DMS53 (cell line): ENCODE measurements at places on chromosomes 3 and 15.

- no peak for DNase-seq
Observed at GRCh38 chr15:35256551-35256950, 171.5 kb upstream of the NANOGP8 start.

DNA sequence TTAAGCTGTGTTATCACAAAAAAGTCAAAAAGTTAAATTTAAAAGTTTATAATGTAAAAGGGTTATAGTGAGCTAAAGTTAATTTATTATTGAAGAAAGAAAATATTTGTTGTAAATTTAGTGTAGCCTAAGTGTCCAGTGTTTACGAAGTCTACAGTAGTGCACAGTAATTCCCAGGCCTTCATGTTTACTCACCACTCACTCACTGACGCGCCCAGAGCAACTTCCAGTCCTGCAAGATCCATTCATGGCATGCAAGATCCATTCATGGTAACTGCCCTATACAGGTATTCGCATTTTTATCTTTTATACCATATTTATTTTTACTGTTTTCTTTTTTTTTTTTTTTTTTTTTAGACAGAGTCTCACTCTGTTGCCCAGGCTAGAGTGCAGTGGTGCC lies 69.5 kb downstream of the TPRA1 start:
- peak; percentile 14 for DNase-seq

DNA sequence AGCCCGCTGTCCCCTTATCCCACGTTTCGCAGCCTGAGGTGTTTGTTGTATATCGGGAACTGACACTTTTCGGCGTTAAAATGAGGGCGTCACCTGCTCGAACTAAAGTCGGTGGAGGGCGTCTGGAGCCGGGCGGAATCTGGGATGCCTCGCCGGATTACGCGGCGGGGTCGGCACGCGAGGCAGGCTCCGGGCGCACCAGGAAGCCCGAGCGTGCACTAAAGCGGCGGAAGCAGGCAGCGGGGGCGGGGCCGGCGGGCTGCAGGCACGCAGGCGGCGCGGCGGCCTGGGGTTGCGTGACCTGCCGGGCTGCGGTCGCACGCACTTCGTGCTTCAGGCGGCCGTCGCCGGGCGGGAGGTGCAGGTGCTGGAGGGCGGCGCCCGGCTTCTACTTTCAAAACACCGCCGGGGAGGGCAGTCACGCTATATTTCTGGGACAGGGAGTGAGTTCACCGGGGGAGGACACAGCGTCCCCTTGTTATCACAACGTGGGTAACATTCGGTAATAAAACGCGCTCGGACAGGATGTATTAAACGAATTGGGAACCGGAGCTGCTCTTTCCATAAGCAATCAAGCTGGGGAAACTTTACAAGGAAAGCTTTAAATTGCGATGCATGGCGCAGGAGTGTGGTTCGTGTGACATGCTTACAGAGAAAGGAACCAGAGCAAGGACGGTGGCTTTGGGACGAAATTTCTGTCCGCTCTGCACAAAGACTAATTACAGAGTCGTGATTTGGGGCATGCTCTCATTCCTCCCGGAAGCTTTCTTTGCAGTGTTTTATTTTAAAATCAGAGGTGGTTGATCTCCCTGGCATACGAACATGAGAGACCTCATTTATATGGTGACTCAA lies 9.1 kb upstream of the LEKR1 start:
- peak; percentile 97 for DNase-seq

- no peak for DNase-seq
Observed at GRCh38 chr3:12963231-12963896, 109.9 kb downstream of the IQSEC1 start.

DNA sequence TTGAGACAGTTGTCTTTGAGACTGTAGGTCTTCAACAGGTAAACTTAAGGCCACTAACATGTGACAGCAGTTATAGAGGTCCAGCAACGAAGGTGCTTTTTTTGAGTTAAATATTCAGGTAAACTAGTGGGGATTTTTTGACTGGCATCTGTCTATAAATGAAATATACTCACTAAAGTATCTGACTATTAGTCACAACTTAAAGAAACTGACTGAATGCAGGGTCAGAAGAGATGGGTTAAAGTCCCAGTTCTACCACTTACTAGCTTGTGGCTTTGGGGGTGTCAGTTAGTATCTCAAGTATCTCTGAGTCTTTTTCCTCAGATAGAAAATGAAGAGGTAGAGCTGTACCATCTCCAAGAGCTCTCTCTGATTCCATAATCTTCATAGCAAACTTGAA lies 18.0 kb downstream of the MIX23 start:
- DNase-seq: no peak

- peak; percentile 71 for DNase-seq
Observed at GRCh38 chr15:61835496-61836106, 224.6 kb downstream of the VPS13C start.

DNA sequence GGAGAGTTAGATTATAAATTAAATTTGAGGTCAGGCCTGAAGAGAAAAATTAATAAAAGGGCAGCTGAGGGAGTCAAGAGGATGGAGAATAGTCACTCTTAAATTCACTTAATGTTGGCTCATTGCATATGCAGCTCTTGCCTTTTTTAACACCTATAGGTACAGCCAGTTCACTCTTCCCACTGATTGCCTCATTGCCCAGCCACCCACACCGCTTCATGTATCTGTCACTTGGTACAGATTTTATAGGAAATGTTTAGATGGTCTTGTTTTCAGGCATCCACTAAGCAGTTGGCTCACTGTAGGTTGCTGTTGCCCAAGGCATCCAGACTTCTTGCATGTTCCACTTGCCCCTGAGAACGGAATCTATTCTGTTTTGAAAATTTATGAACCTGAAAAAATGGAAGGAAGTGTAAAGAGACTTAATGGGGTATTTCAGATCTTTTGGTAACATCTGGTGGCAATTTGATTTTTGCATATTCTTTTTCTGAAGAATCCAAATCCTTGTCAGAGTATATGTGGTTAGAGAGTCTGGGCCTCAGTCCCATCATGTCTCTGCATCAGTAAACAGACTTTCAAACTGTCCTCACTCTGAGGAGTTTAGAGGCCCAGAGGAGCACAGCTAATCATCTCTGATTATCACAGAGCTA lies 151.9 kb downstream of the RBPMS2 start:
- DNase-seq: no peak

GRCh38 chr3:40741729-40742128 lies 217.0 kb downstream of the ZNF621 start:
- peak; percentile 81 for DNase-seq

- no peak for DNase-seq
Observed at GRCh38 chr15:84586696-84587095, 14.1 kb upstream of the ZSCAN2 start.

DNA sequence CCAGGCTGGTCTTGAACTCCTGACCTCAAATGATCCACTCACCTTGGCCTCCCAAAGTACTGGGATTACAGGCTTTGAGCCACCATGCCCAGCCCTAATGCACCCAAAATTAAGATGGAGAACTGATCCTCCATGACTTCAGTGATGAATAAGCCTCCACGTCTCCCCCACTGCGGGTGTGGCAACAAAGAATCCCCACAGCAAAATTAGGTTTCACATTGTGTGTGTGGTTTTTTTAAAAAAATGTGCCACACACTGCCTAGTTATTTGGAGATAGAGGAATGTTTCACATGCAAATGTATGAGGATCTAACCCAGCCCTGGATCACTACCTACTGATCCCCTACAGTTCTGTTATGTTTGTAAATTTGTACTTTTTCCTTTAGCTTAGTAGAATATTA lies 17.3 kb downstream of the HDAC11 start:
- DNase-seq: no peak

DNA sequence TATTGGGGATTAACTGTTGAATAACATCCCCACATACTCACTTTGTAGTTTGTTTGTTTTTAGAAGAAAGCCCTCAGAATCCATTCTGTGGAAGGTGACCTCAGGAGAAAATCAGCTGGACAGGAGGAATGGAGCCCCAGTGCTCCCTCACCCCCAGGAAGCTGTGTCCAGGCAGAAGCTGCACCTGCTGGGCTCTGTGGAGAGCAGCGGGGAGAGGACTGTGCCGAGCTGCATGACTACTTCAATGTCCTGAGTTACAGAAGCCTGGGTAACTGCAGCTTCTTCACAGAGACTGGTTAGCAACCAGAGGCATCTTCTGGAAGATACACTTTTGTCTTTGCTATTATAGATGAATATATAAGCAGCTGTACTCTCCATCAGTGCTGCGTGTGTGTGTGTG lies 14.0 kb downstream of the TIGIT start:
- no peak for DNase-seq

- no peak for DNase-seq
Observed at GRCh38 chr3:157585386-157585785, 82.2 kb upstream of the VEPH1 start.
